ENCODE measurements at places on chromosomes 2 and 18.

- no peak for DNase-seq
Measured at GRCh38 chr2:17363846-17364245, 154.4 kb downstream of the RAD51AP2 start.

DNA sequence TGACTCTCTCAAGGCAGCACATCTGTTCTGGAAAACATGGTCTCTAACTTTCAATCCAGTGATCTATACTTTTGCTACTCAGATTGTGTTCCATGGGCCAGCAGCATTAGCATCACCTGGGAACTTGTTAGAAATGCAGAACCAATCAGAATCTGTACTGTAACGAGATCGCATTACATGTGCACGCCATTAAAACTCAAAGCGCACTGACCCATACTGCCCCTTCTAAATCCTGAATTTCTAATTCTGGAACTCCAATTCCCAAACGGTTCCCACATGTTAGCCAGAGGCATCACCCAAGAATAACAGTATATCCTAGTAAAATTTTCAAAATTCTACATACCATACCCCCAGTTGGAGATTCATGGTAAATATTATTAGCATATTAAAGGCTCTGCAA is 10.5 kb upstream of the DCTN1 start:
- DNase-seq = no peak

DNA sequence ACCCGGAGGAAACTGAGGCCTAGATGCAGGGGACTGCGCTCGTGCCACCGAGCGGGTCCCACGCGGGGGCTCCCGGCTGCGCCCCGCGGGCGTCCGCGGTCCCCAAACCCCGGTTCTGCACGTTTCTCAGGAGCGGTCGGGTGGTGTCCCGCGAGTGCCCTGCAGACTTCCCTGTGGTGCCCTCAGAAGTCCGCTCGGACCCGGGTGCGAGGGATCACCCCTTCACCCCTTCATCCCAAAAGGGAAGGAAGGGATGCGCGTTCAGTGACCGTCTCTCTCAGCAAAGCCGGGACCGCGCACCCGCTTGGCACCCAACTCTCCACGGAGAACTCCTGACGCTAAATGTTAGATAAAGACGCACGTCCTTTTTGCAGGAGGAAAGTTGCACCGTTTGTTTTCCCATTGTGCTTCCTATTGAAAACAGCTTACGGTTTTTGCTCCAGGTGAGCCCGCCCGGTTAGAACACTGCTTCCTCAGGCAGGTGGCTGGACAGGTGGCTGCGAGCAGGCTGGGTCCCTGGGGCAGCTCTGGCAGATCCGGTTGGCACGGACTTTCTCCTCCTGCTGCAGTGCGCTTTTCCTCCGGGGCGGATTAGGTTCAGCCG is 779 bp downstream of the DGKD start:
- no peak for DNase-seq

GRCh38 chr2:228344531-228344930 is 163.0 kb upstream of the SPHKAP start:
- no peak for DNase-seq

GRCh38 chr2:98935777-98936352 is at the start of gene CRACDL:
Gene CRACDL, minus strand, starts transcription at chr2:98936225. Its CDS starts 89,425 bp downstream, at chr2:98846800.
- DNase-seq = no peak

GRCh38 chr18:59022167-59022945 is 117.3 kb upstream of the SEC11C start:
- DNase-seq = no peak

DNA sequence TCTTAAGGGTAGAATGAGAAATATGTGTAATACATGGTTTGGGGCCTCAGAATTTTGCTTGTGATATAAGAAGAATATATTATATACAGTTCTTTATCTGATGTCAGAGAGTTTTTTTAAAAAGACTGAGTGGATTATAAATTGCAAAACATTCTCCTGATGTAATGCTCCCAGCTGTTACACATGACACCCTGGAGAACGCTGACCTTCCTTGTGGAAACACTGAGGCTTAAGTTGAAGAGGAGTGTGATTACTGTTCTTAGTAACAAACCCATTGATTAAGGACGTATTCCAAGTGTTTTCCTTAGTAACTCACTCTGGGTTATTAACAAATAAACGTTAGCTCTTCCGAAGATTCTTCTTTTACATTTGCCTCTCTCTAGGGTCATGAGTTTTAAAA is 1069.3 kb upstream of the CNTNAP5 start:
- DNase-seq = no peak

- DNase-seq = no peak
Measured at GRCh38 chr18:10011061-10011460, 97.2 kb downstream of the VAPA start.

DNA sequence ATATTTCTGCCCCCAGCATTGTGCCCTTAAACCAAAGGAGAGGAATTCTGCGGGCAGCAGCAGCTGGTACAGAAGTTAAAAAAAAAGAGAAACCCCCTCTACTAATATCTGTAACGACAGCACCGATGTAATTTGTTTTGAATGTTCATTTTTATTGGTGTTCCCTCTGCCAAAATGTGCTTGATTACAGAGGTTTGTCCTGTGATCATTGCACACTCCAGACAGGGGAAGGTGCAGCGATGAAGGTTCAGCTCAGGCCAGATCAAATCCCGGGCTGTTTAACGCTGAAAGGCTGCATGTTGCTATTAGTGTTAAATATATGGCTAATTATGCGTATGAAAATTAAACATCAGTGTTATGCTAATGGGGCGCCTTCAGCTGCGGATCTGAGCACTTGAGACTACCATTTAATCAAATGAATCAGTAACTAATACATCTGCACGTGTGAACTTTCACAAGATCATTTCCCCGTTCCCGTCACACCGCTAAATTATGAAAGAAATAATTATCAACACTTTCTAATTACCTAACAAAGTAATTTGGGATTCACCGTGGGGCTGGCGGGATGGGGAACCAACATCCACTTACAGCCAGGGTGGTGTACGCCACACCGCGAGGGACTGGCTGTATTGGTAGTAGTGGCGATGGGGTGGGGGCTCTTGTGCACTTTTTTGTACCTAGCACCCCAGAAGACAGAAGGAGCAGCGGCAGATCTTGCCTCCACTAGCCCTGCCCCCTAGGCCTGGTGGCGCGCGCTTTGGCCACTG is 1.5 kb upstream of the DLX1 start:
- DNase-seq = no peak

DNA sequence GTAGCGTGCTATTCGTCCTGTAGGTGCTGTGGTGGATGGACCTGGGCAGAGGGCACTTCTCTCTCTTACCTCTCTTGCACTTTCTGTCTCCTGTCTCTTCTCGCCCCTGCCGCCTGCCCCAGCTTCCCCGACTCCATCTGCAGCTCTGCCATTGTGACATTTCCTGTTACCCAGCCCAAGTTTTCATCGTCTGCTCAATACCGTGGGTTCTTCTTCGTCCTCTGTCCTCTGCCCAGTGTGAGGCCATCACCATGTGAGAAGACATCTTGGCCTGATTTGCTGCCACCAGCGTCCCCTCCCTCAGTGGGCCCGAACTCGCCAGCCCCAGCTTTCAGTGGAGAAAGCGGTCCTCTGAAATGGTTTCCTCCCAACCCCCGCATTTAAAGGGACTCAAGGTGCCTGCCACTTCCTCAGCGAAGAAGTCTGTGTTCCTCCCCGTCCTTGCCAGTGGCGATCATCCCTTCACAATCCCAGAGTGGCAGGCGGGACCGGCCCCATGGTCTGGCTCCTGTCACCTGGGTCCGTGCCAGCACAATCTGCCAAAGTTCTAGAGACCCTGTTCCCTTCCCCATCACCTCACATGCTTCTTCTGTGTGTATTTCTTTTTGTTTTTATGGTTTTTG is 18.0 kb downstream of the TGOLN2 start:
- peak; percentile 26 for DNase-seq
